ENCODE measurements at places on chromosomes 12 and 14. TPM values are rescaled to one million over a fixed set of nuclear protein-coding genes. Genes with fewer than 3 reads are reported as not detected.

DNA sequence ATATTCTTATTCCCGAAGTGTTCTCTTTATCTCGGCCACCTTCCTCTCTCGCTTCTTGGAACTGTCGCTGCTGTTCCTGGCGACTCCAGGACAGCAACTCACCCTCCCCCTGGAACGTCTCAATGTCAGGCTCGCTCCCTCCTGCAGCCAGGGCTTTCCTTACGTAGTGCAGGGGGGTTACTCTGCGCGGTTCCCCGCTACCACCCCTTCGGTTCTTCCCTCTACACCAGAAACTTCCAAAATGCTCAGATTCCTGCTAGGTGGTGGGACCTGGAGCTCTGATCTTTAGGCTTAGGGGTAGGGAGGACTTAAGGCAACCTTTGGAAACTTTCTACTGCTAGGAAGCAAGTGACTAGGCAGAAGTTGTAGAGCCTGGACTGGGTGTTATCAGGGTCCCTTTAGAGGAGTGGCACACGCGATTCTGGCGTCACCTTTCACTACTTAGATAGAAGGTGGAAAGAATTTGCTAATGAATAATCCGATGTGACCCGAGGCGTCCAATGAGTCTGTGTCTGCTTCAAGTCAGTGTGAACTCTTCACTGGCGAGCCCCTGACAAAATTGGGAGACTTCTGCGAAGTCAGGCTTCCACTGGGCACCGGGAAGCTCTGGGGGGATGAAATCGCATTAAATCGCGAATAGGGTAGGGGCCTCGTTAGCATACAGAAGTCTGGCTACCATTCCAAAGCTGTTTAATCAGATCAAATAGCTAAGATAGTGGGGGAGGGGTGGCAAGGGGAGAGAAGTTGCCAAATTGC, 900 bp upstream of the DPF3 start:
- H3K4me3 ChIP-seq = peak overlapping the region; percentile 85
- H3K4me1 ChIP-seq = no peaks in the 10 kb centered on the region
- peak; percentile 67 for DNase-seq
- H3K27me3 ChIP-seq = peaks cover 29% of the 10 kb centered on the region
- H3K36me3 ChIP-seq = no peaks in the 10 kb centered on the region

ADAMTS20 gene
- not detected for polyA plus RNA-seq

CARMIL3 gene
- 1.4 TPM for polyA plus RNA-seq

DNA sequence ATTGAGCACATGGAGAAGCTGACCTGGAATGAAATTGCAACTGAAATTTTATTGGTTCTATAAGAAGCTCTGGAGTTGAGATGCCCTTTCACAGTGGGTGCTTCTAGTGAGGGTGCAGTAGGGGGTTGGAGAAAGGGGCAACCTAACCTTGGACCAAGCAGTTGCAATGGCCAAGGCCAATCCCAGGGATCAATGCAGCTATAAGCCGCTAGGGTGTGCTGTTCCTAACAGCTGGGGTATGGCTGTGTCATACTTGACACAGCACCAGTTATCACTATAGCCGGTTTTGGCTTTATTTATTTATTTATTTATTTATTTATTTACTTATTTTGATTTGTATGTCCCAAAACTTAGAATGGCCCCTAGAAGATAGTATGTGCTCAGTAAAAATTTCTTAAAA, 505.9 kb downstream of the FLRT2 start:
- no peak for DNase-seq
- H3K27ac ChIP-seq = no peak overlapping the region
- no peaks in the 10 kb centered on the region for H3K27me3 ChIP-seq
- H3K4me3 ChIP-seq = no peak overlapping the region
- no peaks in the 10 kb centered on the region for H3K36me3 ChIP-seq
- no peaks in the 10 kb centered on the region for H3K4me1 ChIP-seq

DNA sequence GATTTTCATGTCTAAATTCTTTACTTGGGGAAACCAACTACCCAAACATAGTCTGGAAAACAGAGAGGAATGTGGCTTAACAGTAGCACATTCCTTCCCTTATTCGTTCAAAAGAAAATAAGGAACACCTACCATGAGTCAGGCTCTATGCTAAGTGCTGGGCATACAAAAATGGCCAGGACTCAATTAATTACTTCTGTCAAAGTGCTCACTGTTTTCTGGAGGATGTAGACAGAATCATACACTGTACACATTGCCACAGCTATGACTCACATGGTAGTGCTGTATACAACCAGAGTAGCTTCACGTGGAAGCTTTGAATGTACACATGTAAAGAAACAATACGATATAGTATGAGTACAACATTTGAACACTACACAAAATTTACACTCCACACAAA, 50.1 kb downstream of the SLC25A21 start:
- no peaks in the 10 kb centered on the region for H3K4me1 ChIP-seq
- no peak for DNase-seq
- no peaks in the 10 kb centered on the region for H3K36me3 ChIP-seq
- H3K27me3 ChIP-seq = no peaks in the 10 kb centered on the region

GRCh38 chr14:22781301-22781991, 15.0 kb downstream of the OXA1L start:
- H3K27me3 ChIP-seq = no peaks in the 10 kb centered on the region
- no peaks in the 10 kb centered on the region for H3K36me3 ChIP-seq
- no peaks in the 10 kb centered on the region for H3K4me1 ChIP-seq
- DNase-seq = peak; percentile 45
- H3K27ac ChIP-seq = peak overlapping the region; percentile 65

ANKRD33 gene
- not detected for polyA plus RNA-seq

- no peak overlapping the region for H3K4me3 ChIP-seq
- peak overlapping the region; percentile 33 for H3K27ac ChIP-seq
- H3K4me1 ChIP-seq = no peaks in the 10 kb centered on the region
- H3K27me3 ChIP-seq = no peaks in the 10 kb centered on the region
- H3K36me3 ChIP-seq = no peaks in the 10 kb centered on the region
- DNase-seq = peak; percentile 23
These were observed 29.5 kb downstream of the CACNA1C start for GRCh38 chr12:2082321-2082720.
